Upper lobe of right lung (tissue), 1 donor: ENCODE measurements at places on chromosomes 7 and 10. TPM values are rescaled to one million over a fixed set of nuclear protein-coding genes. Genes with fewer than 3 reads are reported as not detected.

DNAJC1 gene
- 32.7 TPM for total RNA-seq

FZD1 gene
- 25.7 TPM for total RNA-seq

UCN3 gene
- total RNA-seq, result 1.2 TPM

FAM24B gene
- total RNA-seq, result 3.6 TPM

ZNF503 gene
- 36.2 TPM for total RNA-seq

SNX13 gene
- total RNA-seq, result 47.0 TPM

GPR141 gene
- total RNA-seq, result 4.0 TPM

PFKFB3 gene
- total RNA-seq, result 77.2 TPM

ACTR3C gene
- total RNA-seq, result 20.1 TPM

HABP2 gene
- total RNA-seq, result 3.6 TPM

TRDMT1 gene
- total RNA-seq, result 9.2 TPM

PDLIM1 gene
- 190 TPM for total RNA-seq

OR2A42 gene
- not detected for total RNA-seq

FAM204A gene
- total RNA-seq, result 51.0 TPM

POLR2J2 gene
- total RNA-seq, result 14.1 TPM

TUBAL3 gene
- not detected for total RNA-seq

LIPF gene
- not detected for total RNA-seq

OPN4 gene
- total RNA-seq, result not detected

NXPH1 gene
- total RNA-seq, result not detected

CALCR gene
- not detected for total RNA-seq
